Right atrium auricular region (tissue), 2 donors: ENCODE measurements at places on chromosomes 4 and X.

- no peak for DNase-seq
- no peaks in the 10 kb centered on the region for H3K27me3 ChIP-seq
- no peaks in the 10 kb centered on the region for H3K4me1 ChIP-seq
- no peak overlapping the region for H3K4me3 ChIP-seq
These were observed 887 bp upstream of the IL1RAPL2 start for GRCh38 chrX:104564921-104565703.

GRCh38 chr4:98746936-98747335 is 88.5 kb upstream of the TSPAN5 start:
- H3K4me3 ChIP-seq = no peak overlapping the region
- no peaks in the 10 kb centered on the region for H3K27me3 ChIP-seq
- H3K27ac ChIP-seq = no peak overlapping the region
- H3K4me1 ChIP-seq = no peaks in the 10 kb centered on the region
- H3K36me3 ChIP-seq = no peaks in the 10 kb centered on the region

DNA sequence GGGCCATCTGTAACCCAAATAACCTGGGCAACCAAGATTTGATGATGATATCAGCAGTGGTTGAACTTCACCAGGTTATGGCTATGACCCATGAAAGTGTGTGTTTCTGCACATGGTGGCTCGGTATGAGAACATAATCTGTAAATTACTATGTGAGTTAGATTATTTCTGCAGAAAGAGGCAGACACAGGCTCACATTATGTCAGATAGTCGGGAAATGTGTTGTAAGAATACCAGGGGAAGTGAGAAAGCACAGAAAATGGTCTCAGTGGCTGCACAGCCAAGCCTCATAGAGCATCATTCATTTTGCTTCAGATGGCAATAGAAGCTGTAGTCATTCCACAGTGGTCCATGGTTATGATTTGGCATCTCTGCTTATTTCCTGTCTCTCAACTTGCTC is 63.0 kb upstream of the RBPJ start:
- no peak overlapping the region for H3K27ac ChIP-seq
- no peaks in the 10 kb centered on the region for H3K4me1 ChIP-seq
- no peaks in the 10 kb centered on the region for H3K36me3 ChIP-seq
- H3K4me3 ChIP-seq = no peak overlapping the region

GRCh38 chrX:93932471-93933220 is 258.6 kb downstream of the FAM133A start:
- DNase-seq = no peak
- H3K4me3 ChIP-seq = no peak overlapping the region

DNA sequence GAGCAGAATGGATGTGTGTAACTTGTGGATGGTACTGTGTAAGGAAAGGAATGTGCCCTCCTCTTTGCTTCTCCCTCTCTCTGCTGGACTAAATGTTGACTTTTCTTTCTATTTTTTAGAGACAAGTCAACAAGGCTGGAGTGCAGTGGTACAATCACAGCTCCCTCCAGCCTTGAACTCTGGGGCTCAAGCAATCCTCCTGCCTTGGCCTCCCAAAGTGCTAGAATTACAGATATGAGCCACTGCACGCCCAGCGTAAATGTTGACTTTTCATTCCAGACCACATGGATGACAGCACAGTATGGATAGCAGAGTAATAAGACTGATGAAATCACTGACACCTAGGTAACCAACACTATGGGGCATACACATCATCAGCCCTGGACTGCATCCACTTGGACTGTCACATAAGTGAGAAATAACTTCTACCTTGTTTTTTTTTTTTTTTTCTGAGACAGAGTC is 5.1 kb upstream of the RPS3A start:
- DNase-seq = no peak
- no peaks in the 10 kb centered on the region for H3K27me3 ChIP-seq
- H3K27ac ChIP-seq = no peak overlapping the region
- H3K36me3 ChIP-seq = no peaks in the 10 kb centered on the region
- H3K4me1 ChIP-seq = no peaks in the 10 kb centered on the region
